M059J (cell line): ENCODE measurements at places on chromosomes 5 and 9.
A peak's percentile ranks its signal among the peaks of the same experiment; 100 is the strongest.

GRCh38 chr5:141958113-141958512, at the start of gene PCDH12:
PCDH12 (minus strand) TSS chr5:141958202; CDS start chr5:141957851, 351 bp downstream.
- no peak for DNase-seq

DNA sequence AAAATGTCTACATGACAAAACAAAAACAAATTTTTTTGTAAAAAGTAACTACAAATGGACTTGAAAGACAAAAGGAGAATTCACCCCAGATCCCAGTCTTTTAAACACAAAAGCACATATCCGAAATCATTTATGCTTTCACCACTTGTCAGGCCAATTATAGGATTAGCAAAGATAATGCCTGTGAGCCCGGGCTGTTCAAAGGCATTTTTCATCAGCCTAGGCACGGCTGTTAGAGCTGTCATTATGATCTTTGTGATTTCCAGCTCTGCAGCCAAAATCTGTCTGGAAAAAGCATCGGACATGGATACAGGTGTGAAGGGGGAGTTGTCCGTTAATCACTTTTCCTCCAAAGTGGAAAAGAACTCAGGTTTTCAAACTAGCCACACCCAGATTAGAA, 23.6 kb upstream of the RAB14 start:
- no peak for DNase-seq

- DNase-seq: no peak
These were observed 21.8 kb downstream of the PSD2 start for GRCh38 chr5:139817362-139817761.

DNA sequence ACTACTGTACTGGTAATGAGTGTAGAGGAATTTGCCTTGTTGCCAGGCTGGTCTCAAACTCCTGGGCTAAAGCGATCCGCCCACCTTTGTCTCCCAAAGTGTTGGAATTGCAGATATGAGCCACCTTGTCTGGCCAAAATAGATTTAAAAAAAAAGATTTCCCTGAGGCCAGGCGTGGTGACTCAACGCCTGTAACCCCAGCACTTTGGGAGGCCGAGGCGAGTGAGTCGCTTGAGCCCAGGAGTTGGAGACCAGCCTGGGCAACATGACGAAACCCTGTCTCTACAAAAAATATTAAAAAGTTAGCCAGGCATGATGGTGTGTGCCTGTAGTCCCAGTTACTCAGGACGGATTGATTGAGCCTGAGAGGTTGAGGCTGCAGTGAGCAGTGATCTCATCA, 62.5 kb downstream of the IPO11 start:
- peak; percentile 93 for DNase-seq

DNA sequence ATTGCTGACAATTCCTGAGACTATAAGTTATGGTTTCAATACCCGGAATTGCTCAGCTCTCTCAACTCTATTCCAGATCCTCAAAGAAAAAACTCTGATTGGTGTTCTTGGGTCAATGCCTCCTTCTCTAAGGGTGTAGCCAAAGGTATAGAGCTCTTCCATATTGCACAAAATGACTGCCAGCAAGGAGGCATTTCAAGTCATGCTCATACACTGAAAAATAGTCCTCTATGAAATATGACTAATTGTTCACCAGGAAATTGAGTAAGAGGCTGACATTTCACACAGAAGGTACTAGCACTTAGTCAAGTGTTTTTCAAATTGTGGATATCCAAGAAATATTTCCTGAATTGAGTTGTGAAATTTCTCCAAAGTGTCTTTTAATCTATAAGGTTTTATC, 111.1 kb upstream of the KLF9 start:
- peak; percentile 18 for DNase-seq

DNA sequence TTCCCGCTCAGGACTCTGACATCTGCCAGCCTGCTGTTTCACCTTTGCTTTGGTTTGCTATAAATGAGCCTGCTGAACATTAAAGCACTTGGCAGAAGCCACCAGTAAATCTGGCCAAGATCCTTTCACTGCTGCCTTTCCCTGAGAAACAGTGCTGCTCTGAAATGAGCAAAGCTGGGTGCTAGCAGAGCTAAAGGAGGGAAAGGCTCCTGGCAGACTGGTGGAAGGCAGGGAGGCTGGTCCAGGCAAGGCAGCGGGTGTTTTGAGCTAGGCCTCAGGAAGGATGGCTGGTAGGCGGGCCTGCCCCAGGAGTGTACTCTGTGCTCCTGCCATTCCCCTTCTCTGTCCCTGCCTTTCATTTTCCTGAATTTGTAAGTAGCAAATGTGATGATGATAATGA, 52.5 kb upstream of the PTGS1 start:
- DNase-seq: no peak

GRCh38 chr5:142873831-142874230, 103.7 kb downstream of the ARHGAP26 start:
- DNase-seq: no peak

DNA sequence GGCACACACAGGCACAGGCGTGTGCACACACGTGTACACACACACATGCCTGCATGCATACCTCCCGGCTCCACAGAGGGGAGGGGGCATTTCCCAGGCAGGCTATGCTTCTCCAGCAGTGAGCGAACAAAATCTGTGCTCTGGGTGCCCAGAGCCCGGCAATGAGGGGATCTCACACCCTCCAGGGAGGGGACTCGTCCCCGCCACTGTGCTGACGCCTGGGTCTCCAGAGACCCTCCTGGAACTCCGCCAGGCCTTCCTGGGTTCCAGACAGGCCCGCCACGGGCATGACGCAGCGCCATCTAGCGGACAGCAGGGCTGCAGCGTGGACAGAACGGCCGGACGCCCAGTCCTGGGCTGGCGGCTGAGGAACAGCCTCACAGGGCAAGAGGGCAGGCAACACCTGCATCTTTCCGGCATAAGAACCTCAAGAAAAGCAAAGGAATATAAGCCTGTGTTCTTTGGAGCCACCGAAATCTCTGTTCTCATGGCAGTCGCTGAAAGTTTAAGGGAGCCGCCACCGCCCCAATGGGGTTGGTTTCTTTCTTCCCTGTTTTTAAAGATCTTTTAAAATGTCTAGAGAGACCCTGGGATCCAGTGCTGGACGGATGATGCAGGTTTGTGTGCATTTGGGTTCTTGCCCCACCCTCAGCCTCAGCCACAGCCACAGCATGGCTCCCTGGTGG, 135.6 kb upstream of the PPP1R26 start:
- peak; percentile 8 for DNase-seq

- peak; percentile 43 for DNase-seq
These were observed 302.7 kb upstream of the RGMB start for GRCh38 chr5:98470747-98471146.

DNA sequence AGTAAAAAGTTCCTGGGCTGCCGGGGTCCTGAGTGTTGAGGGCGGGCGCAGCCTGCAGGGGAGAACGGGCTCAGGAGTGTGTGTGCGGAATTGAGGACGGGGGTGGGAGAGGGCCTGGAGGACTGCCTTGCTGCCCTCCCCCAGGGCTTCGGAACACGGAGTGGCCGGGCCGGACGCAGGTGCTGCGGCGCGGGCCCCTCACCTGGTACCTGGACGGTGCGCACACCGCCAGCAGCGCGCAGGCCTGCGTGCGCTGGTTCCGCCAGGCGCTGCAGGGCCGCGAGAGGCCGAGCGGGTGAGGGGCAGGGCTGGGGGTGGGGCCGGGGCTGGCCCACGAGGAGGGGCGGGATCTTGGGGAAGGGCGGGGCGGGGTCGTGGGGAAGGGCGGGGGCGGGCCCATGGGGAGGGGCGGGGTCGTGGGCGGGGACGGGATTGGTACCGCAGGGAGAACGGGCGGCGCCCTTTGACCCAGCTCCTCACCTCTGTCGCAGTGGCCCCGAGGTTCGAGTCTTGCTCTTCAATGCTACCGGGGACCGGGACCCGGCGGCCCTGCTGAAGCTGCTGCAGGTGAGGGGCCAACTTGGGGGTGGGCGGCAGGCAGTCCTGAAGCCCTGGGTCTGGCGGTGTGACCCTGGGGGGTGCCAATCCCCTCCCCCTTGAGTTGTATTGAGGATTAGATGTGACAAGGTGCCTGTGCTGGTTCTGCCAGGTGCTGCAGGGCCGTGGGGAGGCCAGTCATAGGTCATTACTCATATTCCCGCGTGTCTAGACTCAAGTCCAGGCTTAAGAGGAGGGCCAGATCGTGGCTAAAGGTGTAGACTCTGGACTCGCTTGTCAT, 7.1 kb downstream of the FPGS start:
- no peak for DNase-seq

GRCh38 chr5:150114773-150115408, 28.5 kb upstream of the CSF1R start:
- no peak for DNase-seq

DNA sequence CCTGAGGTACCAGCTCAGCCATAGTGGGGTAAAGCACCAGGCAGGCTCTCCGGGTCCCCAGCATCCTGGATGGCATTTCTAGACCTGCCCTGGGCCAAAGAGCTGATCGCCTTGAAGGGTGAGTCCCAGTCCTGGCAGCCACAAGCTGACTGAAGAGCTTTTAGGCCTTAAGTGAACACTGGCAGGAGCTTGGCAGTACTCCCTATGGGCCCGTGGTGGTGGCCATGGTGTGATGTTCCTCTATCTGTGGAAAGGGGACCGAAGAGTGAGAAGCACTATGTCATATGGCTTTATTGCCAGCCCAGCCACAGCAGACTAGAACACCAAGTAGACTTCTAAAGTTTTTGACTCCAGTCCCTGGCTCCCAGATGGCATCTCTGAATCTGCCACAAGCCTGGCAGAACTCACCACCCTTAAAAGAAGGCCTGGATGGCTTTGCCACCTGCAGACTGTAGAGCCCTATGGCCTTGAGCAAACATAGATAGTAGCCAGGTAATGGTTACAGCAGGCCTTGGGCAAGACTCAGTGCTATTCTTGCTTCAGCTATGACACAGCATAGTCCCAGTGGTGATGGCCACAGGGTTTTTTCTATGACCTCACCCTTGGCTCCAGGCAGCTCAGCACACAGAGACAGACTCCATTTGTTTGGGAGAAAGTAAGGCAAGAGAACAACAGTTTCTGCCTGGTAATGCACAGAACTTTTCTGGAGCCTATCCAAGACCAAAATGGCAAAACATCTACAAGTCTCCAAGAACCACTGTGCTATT, 801.5 kb upstream of the DMAC1 start:
- DNase-seq: no peak

DNA sequence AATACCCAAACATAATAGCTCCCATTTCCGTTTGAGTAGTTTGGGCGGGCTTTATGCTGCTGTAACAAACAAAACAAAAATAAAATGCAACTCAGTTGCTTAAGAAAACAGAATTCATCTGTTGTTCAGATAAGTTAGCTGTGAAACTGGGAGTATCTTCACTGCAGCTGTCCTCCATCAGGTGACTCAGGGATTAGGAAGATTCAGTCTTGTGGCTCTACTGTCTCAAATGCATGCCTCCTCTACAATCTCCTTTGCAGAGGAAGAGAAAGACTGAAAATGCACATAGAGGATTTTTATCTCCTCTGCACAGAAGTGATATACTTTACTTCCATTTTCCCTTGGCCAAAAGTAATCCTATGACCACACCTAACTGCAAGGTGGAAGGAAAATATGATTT, 883.7 kb downstream of the PTPRD start:
- no peak for DNase-seq

GRCh38 chr5:113092683-113093082, 116.1 kb downstream of the DCP2 start:
- DNase-seq: peak; percentile 85

- DNase-seq: peak; percentile 65
These were observed 44.6 kb downstream of the FOCAD start for GRCh38 chr9:20728493-20729220.

DNA sequence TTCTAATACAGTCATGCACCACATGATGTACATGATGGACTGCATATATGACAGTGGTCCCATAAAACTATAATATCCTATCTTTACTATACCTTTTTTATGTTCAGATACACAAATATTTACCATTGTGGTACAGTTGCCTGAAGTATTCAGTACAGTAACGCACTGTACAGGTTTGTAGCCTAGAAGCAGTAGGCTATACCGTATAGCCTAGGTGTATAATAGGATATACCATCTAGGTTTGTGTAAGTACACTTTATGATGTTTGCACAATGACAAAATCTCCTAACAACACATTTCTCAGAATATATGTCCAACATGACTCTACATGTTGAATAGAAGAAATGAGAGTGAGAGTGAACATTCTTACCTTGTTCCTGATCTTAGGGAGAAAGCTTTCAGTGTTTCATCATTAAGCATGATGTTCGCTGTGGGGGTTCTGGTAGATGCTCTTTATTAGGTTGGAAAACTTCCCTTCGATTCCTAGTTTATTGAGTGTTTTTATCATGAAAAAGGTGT, 31.8 kb downstream of the AMBP start:
- DNase-seq: no peak

DNA sequence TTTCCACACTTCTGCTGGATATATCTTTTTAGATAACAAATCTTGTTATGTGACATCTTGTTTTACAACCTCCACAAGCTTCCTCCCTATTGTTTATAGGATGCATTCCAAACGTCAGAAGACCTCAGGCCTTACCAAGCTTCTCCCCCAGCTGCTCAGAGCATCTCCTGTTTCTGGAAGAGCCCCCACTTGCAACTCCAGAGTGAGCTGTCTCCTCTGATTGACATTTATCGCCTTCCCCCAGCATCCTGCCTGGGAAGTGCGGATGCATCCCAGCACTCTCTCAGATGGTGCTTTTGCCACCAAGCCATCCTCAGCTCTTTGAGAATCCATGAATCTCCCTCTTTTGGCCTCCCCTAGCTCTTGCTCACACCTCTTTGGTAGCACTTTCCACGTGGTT, 123.5 kb downstream of the LRRC70 start:
- DNase-seq: no peak

GRCh38 chr5:116789522-116789921, 214.9 kb upstream of the SEMA6A start:
- no peak for DNase-seq

- DNase-seq: peak; percentile 97
These were observed 2.5 kb downstream of the FIBCD1 start for GRCh38 chr9:130936285-130937117.

GRCh38 chr5:82917584-82917983, 159.6 kb downstream of the TMEM167A start:
- no peak for DNase-seq

GRCh38 chr9:108003526-108003925, 514.0 kb upstream of the KLF4 start:
- DNase-seq: no peak

DNA sequence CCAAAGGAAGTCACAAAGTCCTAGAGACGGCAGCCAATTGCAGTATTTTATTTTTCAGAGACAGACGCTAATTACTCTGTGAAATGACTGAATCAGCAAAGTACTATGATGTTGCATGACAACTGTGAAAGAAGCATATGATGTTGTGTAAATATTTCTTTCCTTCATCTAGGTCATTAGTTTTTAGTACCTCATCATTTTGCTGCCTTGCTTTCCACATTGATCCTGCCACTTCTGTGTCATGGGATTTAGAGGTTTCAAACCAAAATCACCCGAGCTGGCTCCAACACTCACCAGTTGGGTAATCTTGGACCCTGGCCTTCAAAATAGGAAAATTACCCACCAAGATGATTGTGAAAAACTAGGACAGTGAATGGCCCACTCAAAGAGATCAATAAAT, 585.2 kb downstream of the ACTL7B start:
- DNase-seq: no peak

GRCh38 chr9:121073038-121073437, 1.7 kb upstream of the CNTRL start:
- DNase-seq: no peak

GRCh38 chr5:159704160-159704559, 212.1 kb upstream of the ADRA1B start:
- no peak for DNase-seq
